ENCODE measurements at places on chromosomes 2 and 18.

GRCh38 chr18:59502274-59503175, 143.5 kb upstream of the LMAN1 start:
- no peak for DNase-seq

GRCh38 chr2:40384714-40385113, 67.2 kb downstream of the SLC8A1 start:
- DNase-seq = no peak

DNA sequence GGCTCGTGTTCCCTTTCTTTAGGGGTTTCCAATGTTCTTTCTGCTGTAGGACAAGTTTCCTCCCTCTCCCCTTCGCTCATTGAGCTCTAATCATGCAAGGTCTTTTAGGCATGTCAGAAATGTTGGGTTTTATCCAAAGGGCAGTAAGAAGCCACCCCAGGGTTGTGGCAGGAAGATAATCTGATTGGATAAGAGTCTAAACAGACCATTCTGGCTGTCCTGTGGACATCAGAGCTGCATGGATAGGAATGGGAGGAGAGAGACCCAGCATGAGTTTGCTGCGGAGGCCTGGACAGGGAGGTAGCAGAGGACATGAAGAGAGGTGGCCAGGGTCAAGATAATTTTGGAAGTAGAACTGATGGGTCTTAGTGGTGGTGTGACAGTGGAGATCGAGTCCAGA, 88.2 kb downstream of the ACKR3 start:
- DNase-seq = no peak

DNA sequence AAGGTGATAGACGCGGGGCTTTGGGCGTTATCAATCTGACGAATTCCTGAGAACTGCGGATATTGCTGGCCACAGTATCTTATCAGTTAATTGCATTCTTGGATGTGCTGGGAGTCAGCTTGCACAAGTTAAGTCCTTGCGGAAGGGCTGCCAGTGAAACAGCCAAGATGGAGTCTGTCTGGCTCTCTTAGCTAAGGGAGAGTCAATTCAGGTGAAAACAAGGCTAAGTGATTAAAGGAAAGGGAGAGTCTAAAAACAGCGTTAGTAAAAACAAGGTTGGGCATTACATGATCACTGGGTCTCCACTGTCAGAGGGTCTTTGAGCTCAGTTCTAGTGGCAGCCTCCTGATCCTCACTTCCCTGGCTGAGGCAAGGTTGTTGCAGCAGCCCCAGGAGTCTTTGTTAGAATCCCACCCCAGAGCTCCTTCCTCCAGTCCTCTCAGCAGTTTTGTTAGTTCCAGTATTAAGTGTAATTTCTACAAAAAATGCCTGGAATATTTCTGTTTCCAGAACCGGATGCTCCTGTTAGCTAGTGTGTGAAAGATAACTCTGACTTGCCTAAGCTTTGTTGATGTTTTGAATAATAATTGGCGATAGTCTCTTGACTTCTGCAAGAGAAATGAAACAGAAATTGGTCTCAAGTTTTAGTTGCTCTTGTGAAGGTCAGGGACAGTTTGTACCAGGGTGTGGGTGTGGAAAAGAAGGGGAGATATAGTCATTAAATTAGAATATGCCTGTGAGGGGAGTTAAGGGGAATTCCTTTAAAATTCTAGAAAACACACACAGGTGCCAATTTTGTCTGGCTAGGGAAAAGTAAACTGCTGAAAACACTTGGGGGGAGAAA, 10.6 kb downstream of the CFLAR start:
- DNase-seq = no peak

- no peak for DNase-seq
Measured at GRCh38 chr2:73827018-73827417, 1.7 kb upstream of the STAMBP start.

- no peak for DNase-seq
Measured at GRCh38 chr2:5089409-5089808, 602.8 kb upstream of the SOX11 start.

DNA sequence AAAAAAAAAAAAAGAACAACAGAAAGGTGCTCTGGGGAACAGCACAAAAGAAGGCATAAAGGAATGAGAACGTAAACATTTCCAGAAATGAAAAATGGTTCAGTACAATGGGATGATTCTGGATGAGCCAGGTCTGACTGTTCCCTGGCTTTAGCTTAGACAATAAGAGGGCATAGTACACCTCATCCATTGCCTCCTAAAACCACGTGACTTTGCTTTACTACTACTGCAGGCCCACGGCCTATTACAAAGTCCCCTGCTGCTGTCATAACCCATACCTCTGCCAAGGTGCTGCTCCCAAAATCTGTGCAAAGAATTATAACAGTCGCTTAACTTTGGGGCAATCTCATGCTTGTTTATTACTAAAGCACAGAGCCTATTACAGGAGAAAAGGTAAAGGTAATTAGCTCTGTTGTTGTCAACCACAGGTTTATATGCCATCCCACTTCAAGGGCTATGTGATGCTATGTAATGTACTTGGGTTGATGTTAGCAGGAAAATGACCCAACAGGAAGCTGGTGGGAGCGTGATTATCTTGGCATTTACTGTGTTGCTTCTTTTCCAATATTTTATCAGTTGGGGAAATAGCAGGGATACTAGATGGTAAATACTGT, 26.8 kb downstream of the STK17B start:
- no peak for DNase-seq

DNA sequence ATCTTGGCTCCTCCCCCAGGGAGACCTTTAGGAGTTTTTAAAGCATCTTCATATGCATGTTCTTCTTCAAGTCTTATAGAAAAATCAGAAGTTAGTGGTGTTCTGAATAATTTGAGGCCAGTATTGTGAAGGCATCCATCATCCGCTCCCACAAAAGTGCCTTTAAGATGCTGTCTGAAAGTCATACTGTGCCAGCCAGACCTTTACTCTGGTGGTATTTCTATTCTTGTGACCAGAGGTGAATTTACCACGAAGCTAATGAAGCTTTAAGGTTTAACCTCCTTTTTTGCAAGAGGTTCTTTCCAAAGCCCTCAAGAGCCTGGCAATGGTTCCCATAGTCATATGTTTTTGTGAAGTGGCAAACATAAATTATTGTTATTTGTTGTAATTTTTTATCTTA, 54.3 kb downstream of the SLC40A1 start:
- no peak for DNase-seq

GRCh38 chr2:217167531-217167930, 307.7 kb upstream of the TNP1 start:
- DNase-seq = no peak

GRCh38 chr2:80437959-80438358, 133.4 kb upstream of the LRRTM1 start:
- no peak for DNase-seq

DNA sequence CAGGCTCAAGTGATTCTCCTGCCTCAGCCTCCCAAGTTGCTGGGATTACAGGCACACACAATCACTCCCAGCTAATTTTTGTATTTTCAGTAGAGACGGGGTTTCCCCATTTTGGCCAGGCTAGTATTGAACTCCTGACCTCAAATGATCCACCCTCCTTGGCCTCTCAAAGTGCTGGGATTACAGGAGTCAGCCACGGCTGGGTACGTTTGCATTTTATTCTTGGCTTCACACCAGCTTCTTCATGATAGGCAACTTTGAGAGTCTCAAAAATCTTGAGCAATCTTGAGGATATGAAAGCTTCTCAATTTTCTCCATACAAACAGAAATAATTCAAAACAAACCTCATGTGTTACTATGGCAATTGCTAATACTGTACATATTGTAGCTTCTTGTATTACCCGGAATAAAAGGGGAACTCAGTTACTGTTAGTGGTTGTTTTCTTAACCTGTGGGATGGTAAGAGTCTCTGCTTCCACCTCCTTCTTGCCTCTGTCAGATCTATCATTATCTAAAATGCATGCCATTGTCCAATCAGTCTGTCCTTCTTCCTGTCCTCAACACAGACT, 102.9 kb upstream of the SYT4 start:
- DNase-seq = no peak

- DNase-seq = no peak
Measured at GRCh38 chr2:57728691-57729090, 317.9 kb upstream of the VRK2 start.
